ENCODE measurements at places on chromosomes 12 and 14.
A peak's percentile ranks its signal among the peaks of the same experiment; 100 is the strongest.

DNA sequence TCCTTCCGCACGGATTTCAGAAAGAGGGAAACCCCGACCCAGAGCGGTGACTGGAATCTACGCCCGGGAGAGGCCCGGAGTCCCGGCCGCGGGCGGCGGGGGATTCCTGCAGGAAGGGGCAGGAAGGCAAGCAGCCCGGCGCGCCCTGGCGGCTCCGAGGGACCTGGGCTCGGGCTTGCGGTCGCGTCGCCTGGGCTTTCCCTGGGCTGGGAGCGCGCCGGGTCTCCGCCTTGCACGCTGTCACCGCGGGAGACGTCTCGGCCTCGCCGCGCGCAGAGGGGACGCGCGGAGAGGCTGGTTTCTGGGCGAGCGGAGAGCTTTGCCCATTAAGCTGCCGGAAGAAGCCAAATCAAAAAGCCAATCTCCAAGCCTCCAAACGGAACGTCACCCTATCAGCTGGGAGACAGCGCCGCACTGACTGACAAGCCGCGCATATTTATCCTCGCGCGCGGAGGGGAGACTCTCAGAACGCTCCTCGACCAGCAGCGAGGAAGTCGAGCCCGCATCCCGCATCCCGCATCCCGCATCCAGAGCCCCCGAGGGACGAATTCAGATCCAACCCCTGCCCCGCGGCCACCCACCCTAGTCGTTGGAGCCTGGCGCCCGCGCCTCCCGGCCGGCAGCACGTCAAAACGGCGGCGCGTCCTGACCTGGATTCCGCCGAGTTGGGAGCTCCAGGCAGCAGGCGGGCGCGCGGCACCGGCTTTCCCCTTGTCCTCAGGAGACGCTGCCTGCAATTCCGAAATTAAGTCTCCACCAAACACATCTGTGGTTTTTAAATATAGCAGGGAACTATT lies at the start of gene SLC8A3:
SLC8A3 (minus strand) TSS at position 293 of the 797 bp plus-strand sequence. CDS start 20,529 bp downstream, outside the sequence.
- DNase-seq = no peak

DNA sequence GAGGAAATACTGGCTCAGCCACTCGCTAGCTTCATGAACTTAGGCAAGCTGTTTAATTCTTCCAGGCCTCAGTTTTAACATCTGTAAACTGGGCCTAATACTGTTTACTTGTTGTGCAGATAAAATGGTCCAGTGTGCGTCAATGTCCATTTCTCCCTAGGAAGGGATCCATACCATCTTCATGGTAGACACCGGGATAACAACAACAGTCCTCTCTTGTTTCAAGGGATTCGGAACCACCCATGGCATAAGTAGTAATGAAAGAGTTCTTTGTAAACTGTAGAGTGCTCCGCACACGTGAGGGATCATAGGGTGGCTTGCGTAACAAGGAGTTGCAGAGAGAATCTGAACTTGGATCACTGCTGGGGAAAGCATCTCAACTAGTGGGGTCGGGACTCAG lies 17.3 kb upstream of the CHGA start:
- no peak for DNase-seq

DNA sequence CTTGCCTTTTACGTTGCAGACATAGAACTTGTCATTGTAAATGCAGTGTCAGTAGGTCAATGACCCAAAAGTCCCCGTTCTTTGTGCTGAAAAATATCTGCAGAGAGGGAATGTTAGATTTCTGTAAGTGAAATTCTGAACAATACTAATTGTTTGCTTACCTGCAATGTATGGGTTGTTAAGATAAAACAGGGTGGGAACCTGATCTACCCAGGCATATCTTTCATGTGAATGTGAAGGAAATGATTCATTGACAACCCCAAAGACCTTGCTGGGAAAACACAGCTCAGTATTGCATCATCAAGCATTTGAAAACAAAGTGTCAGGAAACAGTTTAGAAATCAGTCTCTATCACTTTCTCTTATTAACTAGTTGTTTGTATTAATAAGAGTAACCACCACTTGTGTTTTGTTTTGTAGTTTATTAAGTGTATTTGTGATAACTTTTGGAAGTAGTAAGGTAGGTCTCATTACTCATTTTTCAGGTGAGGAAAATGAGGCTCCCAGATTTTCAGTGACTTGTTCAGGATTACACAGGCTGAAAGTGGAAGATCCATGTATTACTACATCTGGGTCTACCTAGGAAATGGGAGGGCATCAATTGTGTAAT lies 57.9 kb upstream of the SLC38A2 start:
- no peak for DNase-seq

- no peak for DNase-seq
Observed at GRCh38 chr12:5692850-5693249, 252.2 kb downstream of the ANO2 start.

GRCh38 chr14:105012171-105012985 lies 8.5 kb downstream of the CDCA4 start:
- DNase-seq = no peak

- no peak for DNase-seq
Observed at GRCh38 chr12:47360771-47361388, 281.1 kb upstream of the AMIGO2 start.

DNA sequence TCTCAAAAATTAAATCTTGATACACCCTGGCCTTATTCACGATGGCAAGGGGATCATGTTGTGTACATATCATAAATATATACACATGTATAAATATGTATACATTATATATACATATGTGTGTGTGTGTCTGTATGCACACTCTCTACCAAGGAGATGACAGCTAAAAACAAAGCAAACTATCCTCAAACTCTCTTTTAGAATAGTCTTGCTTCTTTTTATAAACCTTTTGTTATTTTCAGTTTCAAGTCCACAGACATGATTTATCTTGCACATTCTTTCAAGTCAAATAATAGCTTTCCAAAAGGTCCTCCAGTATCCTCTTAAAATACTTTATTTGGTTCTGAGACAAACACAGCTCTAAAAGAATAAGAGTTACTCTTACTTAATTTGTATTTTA lies 8.4 kb downstream of the ANO6 start:
- DNase-seq = no peak

- no peak for DNase-seq
Observed at GRCh38 chr12:115137812-115138521, 454.0 kb upstream of the TBX3 start.

- no peak for DNase-seq
Observed at GRCh38 chr12:23816394-23816851, 133.0 kb downstream of the SOX5 start.

DNA sequence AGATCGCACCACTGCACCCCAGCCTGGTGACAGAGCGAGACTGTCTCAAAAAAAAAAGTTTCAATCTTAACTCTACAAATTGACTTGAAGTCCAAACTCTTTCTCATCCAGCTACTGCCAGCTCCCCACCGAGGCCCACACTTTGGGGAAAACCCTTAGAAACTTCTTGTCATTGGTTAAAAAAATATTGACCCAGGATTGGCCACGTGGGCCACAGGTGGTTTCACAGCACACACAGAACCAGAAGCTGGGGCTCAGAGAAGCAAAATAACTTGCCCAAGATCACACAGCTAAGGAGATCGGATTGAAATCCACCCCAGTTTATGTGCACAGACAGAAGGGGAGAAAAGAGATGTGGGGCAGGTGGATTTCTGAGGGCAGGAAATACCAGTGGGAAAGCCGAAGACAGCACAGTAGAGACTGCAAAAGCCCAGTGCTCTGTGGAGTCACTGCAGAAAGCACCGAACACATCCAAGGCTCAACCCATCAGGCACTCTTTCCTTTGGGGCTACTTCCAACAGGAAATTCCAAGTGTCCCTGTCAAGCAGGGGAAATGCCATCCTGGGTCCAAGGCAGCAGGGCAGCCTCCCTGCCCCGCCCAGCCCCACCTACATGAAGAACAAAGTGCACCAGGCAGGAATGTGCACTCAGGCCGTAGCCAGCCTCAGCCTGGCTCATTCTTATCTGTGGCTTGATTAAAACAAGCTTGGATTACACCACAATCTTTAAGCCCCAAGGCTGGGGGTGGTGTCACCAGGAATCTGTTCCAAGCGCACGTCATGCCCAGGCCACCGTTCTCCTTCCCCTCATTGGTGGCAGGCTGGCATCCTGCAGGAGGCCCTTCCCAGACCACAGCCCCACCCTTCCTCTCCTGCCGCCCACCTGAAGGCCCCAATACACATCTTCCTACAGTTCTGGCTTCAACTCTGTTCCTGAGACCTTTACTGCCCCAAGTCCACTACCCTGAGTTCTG lies 72.5 kb downstream of the ITPK1 start:
- no peak for DNase-seq

DNA sequence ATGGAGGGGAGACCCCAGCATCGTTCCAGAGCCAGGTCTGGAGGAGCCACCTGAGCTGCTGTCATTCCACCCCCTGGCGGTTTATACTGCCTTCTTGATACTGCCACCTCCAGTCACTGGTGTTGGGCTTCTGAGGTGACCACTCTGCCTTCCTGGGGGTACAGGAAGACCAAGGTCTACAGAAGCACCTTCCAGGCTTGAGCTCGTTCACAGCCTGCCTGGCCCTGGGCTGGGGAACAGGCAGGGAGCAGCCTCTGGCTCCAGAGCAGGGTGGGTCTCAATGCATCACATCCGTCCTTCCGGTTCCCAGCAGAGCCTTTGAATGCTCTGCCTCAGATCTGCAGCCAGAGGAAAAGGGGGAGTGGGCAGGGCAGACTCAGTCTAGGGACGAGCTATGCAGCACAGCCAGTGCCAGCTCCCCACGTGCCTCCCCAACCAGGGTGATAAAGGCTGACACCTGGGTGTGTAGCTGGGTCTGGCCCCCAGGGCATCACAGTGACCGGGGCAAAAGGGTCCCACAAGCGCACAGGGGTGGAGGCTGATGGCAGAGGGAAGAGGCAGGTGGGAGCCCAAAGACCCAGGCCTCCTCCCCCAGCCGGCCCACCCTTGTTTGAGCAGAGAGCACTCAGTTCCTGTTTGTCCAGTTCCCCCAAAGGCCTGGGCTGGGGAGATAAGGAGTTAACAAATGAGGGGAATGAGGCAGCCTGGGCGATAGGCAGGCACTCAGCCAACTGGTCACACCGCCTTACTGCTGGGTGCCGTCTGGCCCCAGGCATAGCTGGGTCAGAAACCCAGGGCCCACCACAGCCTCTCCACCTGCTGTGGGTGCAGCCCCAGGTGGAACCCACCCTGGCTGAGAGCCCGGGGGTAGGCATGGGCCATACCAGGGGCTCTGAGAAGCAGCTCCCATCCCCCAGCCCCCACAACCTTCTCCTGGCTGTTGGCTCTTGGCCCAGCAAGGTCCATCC lies 17.1 kb downstream of the DEGS2 start:
- DNase-seq = no peak

DNA sequence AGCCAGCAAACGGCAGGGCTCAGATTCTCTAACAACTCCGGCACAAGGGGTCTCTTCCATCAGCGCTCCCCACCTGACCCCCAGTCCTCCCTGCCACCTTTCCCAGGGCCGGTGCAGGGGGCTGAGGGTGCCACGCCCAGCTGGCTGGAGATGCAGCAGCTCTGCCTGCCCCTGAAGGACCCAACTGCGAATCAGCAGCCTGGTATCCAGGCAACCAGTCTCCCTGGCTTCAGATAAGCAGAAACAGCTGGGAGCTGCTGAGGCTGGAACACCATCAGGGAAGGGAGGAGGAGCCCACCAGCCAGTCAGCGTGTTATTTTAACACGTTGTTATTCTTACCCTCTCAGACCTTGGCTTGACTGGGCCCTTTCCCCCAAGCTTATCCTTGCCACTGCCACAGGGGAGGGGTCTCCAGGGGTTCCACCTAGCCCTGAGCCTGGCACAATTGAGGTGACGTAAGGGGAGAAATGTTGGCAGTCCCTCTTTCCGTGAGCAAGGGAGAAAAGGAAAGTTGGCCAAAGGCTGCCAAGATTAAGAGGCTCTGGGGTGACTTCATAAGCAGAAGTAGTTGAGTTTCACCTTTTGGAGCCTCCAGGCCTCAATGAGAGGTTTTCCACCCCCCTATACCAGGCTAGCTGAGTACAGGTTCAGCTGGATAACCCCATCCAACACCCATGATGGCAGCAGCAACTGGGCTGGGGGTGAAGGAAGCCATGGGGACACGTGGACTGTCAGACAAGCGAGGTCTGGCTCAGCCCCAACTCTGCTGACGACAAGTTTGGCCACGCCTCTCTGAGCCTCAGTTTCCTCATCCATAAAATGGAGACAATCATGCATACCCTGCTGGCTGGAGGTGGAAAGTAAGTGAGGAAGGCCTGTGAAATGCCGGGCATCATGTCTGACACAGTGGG lies 91.1 kb downstream of the IRF2BPL start:
- DNase-seq = peak; percentile 91

DNA sequence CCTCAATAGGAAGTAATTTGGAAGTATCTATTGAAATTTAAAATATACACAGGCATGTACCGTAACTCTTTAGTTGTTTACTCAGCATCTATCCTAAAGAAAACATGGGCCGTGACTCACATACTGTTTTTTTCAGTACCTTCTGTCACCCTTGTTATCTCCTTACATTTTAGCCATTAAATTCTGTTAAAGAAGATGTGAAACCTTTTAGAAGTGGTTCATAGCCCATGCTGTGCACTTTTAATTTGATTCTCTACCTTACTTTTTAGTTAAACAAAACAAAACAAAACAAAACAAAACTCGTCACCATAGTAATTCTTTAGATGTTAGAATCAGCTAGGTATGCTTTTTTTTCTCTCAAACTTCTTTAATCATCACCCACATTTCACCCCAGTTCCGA lies 494.4 kb upstream of the RGS6 start:
- DNase-seq = no peak

DNA sequence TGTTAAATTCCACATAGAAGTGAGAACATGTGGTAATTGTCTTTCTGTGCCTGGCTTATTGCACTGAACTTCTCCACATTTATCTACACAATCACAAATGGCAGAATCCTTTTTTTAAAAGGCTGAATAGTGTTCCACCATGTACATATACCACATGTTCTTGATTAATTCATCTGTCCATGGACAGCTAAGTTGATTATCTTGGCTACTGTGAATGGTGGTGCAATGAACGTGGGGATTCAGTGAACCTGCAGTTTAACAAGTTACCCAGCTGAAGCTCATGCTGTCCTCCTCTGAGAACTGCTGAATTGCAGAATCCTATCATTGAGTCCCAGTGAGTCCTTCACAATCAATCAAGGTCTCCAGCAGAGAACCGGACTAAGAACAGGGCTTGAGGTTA lies 74.9 kb downstream of the TBK1 start:
- no peak for DNase-seq

GRCh38 chr14:36625014-36625413 lies 36.6 kb upstream of the PAX9 start:
- no peak for DNase-seq

DNA sequence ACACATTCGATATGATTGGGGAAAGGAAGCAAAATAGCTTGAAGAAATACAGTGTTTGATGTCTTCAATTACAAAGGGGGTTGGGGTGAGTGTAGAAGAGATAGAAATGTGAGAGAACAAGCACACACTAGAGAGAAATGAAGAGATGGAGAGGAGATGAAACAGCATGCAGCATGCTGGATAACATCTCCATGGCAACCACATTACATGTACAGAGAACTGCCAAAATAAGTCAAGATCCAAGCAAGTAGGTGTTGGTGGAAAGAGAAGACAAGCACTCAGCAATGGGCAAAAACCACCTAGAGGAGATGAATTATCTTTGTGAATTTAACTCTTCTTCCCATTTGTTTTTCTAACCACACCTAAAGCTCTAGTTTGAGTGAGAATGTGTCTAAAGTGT lies 289.8 kb downstream of the GRIN2B start:
- DNase-seq = no peak
